Right kidney (tissue), 9 donors: ENCODE measurements at places on chromosomes 11 and 22.

- no peak for DNase-seq
Measured at GRCh38 chr22:28899199-28899853, 16.0 kb downstream of the ZNRF3 start.

- no peak for DNase-seq
Measured at GRCh38 chr11:130763087-130763980, 152.9 kb downstream of the SNX19 start.

GRCh38 chr11:3148990-3149851 lies 15.9 kb downstream of the OSBPL5 start:
- DNase-seq, result no peak

- no peak for DNase-seq
Measured at GRCh38 chr11:63970902-63971301, 3.5 kb upstream of the COX8A start.

- no peak for DNase-seq
Measured at GRCh38 chr22:34283844-34284243, 363.6 kb upstream of the LARGE1 start.

DNA sequence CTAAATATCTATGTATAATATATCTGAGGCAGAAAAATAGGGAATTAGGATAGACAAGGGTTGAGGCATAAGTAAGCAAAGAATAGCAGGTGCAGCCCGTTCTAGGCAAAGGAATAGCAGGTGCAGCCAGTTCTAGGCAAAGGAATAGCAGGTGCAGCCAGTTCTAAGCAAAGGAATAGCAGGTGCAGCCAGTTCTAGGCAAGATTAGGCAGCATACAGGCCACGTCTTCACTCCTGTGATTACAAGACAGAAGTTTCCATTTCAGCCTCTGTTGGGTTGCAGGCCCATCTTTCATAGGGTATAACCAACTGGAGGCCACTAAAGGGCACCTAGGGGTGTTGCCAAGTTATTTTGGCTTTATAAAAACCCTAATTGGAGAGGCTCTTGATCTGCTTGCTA lies 28.8 kb upstream of the CHORDC1 start:
- no peak for DNase-seq

DNA sequence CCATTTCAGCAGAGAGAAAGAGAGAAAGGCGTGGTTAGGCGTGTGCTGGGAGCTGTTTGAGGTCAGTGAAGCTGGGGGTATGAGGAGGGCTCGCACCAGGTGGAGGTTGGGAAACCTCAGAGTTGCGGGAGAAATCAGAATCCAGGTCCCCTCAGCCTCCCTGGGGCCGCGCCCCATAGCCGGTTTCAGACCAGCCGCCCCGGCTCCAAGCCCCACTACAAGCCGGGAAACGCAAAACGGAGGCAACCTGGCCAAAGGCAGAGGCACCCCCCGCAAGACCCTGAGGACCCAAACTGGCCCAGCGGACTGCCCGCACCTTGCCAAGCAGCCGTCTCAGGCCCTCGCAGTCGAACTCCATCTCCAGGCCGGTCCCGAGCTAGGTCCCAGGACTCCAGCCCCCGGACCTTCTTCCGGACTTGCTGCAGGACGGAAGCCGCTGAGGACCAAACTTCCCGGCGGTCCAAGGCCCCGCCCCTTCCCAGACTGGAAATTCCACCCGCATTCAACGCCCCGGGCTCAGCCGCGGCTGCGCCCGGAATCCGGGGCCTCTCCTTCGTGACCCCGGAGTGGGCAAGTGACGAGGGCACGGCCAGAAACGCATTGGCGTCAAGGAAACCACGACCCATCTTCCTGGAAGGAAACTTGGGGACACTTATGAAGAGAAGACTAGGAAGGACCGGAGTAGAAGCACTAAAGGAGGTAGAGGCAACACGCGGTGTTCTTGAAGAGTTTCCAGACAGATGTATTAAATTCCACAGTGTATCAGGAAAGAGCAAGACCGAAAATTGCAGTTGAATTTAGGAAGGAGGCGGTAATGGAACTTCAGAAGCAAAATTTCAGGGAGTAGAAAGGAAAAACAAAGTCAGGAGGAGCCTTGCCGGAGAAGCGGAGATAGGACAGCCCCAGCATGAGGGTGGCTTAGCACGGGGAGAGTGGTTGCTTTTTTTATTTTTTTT lies at the start of gene UEVLD:
Gene UEVLD, minus strand, starts transcription at position 438 of the 956 bp plus-strand sequence. Its CDS starts 80 bp downstream, at position 358.
- peak; percentile 91 for DNase-seq

DNA sequence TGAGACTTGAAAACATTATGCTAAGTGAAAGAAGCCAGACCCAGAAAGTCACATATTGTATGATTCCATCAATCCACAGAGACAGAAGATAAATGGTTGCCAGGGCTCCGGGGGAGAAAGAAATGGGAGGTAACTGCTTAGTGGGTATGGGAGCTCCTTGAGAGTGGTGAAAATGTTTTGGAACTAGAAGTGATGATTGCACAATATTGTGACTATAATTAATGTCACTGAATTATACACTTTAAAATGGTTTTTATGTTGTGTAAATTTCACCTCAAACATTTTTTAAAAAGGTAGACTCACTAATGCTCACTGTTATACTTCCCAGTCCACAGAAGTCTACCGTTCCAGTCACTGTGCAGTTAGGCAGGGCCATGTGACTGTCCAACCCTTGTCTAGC lies 32.2 kb upstream of the AKIP1 start:
- no peak for DNase-seq

DNA sequence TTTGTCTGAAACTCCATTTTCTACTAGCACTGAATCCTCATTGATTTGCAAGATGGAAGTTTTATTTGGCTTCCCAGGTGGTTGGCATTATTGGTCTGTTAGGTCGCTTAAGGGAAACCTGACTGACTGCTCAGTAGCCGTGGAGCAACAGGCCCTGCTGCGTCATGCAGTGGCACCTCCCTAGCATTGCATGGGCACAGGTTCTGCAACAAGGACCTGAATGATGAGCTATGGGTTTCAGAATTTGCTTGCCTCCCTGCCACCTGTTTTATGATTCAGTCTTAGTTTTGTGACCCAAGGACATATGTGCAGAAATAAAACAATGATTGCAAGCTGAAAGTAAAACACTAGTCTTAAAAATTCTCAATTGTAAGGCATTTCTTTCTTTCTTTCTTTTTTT lies 128.5 kb downstream of the SLC1A2 start:
- DNase-seq, result no peak

DNA sequence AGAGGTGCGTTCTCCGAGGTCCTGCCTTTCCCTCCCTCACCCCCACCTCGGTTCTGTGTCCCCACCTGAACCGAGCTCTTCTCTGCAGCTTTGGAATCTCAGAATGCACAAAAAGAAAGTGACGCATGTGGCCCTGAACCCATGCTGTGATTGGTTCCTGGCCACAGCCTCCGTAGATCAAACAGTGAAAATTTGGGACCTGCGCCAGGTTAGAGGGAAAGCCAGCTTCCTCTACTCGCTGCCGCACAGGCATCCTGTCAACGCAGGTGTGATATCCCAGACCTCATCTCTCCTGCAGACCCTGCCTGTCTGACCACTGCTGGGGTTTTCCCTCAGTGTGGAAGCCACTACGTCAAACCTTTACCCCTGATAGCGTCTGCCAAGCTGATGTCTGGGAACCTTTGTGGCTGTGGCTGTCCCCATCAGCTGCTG lies 13.9 kb downstream of the ACP2 start:
- no peak for DNase-seq

DNA sequence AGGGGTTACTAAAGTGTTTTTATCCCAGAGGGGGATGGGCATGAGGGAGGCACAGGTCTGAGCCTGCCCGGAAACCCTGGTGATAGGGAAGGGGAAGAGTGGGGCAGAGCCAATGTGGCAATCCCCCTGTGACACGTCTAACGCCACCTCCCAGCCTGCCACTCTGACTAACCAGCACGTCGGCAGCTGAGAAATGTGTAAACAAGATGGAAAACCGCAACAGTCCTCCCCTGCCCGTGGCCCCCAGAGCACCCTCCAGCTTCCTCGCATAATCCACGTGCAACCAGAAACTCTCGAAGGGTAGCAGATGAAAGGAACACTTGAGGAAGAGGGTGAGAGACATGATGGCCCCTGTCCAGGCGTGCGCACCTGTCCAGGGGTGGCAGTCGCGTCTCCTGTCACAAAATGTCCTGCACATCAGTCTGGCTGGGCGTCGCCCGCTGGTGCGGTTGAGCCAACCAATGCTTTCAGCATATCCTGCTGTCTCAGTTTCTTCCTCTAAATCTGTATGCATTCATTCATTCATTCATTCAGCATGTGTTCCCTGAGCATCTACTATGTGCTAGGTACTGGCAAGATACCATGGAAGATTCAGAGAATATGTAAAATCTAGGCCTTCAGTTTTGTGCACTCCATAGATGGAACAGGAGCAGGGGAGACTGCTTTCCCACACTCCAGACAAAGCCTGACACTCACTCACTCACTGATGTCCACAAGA lies 4.5 kb downstream of the TMPRSS4 start:
- no peak for DNase-seq

DNA sequence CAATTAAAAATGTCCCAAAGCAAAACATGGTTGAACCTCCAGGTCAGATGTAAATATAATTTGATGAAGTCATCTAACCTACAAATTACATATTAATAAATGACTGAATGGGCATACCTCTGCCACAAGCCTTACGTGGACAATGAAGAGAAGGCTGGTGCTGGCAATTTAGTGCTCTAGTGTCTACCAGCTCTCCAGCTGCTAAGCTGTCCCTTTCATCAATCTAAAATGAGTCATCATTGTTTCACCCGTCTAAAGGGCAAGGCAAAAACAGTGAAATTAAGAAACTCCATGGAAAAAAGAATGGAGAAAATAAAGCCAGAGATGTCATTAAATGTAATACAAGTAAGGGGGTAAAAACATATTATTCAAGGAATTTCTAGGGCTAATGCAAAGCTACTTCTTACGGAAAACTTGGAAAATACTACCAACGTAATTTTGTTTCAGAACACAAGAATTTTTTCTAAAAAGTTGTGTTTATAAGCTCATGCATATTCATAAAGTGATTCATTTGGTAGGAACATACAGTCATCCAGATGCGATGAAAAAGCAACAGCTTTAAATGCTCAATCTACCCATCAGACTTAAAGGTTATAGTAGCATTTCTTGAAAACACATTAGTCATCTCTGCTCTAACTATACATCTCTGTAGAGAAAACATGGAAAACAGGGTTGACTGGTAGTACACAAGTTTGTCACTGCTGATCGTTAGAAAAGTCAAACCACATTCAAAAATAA lies 71.5 kb downstream of the SIK3 start:
- DNase-seq, result no peak

DNA sequence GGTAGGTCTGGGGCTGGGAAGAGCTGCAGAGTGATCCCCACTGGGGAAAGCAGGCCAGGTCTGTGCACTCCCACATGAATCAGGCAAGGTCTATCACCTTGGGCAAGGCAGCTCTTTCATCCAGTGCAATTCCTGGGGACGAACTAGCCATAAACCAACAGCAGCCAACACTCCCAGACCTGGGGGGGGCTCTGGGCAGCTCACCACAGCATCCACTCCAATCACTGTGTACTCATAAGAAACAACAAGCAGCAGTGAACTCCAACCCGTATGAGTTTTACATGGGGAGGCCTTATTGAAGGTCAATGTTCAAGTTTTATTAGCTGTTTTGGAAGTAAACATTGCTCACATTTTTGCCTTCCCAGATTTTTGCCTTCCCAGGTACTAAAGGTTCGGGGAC lies 157.4 kb upstream of the NAV2 start:
- DNase-seq, result no peak

- no peak for DNase-seq
Measured at GRCh38 chr22:35582218-35582860, 34.8 kb downstream of the MB start.

GRCh38 chr11:1455032-1455762 lies 31.4 kb downstream of the MOB2 start:
- no peak for DNase-seq

DNA sequence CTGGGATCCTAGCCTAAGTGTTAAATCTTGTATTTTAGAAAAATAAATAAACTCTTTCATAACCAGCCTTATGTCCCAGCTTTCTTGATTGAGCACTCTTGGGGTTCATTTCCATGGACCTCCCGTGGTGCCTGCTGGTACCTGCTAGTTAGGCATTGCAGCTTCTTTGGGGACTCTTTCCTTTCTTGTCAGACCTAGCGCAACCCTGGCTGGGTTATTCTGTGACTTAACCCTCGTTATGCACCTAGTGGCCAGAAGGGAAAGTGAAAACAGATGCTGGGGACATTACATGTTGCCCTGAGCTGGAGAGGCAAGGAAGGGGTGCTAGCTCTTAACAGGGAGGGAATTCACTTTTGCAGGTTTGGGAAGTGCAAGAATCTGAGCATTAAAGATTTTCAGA lies 46.8 kb downstream of the APIP start:
- no peak for DNase-seq

- no peak for DNase-seq
Measured at GRCh38 chr22:17162731-17163130, 3.7 kb upstream of the HDHD5 start.

DNA sequence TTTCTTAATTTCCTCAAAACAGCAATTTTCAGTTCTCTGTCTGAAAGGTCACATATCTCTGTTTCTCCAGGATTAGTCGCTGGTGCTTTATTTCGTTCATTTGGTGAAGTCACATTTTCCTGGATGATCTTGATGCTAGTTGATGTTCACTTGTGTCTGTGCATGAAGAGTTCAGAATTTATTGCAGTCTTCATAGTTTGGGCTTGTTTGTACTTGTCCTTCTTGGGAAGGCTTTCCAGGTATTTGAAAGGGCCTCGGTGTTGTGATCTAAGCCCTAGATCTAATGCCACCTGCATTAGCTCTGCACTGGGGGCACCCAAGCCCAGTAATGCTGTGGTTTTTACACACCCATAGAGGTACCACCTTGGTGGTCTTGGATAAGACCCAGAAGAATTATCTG lies 228.9 kb downstream of the GUCY1A2 start:
- DNase-seq, result no peak

DNA sequence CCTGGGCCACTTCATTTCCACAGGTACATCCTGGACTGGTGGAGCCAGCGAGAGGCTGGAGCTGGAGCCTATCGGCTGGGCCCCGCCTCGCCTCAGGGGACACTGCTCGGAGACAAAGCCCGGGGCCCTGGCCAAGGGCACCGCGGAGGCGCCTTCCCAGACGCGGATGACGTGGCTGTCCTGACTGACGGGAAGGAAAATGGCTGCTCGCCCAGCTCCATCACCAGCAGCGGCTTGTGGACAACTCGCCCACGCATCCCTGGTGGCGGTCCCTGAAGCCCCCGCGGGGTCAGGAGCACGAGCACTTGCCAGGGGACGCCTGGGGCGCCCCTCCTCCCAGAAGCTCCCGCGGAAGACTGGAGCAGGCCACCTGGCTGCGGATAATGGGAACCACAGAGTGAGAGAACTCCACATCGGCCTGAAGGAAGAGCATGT lies 49.6 kb downstream of the CECR2 start:
- DNase-seq, result no peak

DNA sequence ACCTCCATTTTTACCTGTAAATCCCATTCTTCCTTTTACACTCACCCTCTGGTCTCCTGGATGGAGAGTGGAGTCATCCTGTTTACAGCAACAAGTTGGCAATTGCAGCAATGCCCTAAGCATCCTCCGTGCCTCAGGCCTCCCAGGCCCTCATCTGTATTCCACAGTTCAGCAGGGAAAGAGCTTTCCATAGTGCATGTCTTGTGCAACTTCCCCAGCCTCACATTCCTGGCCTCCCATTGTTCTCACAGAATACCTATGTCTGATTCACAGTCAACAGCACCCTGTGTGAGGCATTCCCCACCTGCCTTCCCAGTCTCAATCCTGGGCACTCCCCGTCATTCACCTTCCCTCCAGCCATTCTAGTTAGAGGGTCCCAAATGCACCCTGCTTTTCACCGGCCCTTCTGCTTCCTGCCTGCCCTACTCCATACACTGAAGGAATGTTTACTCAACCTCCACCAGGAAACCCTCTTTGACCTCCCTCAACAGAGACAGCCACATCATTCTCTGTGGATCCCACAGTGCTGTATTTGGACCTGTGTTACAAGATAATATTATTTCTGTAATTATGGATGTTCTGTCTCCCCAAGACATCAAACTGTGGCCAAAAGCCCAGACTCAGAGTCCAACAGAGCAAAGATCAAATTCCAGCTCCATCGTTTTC lies 405.7 kb downstream of the BUD13 start:
- no peak for DNase-seq
